ENCODE measurements at places on chromosomes 3 and 15.
A peak's percentile ranks its signal among the peaks of the same experiment; 100 is the strongest.

DNA sequence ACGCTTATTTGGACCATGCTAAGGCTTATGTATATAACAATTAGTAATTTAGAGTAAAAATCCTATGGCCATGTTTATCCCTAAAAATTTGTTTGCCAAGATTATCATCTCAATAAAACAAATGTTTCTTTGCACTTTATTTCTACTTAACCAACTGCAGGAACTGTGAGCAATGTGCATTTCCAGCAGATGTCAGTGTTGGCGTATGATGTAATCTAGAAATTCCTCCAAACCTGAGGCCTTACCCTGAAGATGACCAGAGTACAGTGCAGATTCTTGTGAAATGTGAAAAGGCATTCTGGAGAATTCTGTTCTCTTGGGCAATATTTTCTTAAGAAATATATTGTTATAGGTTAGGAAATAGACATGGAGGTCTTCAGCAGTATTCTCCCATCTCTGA is 205.9 kb downstream of the MBNL1 start:
- peak; percentile 29 for DNase-seq

GRCh38 chr15:28122038-28122949 is 23.2 kb upstream of the OCA2 start:
- no peak for DNase-seq

DNA sequence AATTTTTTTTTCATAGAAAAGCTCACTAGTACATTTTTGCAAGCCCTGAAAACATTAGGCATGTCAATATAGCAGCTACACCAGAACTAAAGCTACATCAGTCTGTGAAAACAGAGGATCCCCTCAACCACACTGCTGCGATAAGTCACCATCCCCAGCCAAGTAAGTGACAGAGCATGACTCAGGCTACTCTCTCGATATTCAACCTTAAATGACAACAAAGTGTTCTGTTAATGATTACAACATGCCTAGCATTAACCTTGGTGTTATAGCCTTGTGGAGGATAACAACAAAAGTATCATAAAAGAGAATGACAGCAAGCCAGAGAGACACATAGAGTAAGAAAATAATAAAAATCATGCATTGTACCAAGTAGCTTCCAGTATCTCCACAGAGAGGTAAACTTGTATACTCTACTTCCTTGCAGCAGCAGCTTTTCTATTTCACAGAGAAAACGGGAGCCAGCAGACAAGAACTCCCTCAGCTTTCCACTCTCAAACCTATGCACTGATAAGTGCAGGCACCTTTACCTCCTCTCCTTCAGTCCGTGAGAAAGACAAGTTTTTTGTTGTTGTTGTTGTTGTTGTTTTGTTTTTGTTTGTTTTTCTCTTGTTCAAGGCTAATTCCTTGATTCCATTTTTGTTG is 76.6 kb downstream of the GBE1 start:
- DNase-seq, result no peak

DNA sequence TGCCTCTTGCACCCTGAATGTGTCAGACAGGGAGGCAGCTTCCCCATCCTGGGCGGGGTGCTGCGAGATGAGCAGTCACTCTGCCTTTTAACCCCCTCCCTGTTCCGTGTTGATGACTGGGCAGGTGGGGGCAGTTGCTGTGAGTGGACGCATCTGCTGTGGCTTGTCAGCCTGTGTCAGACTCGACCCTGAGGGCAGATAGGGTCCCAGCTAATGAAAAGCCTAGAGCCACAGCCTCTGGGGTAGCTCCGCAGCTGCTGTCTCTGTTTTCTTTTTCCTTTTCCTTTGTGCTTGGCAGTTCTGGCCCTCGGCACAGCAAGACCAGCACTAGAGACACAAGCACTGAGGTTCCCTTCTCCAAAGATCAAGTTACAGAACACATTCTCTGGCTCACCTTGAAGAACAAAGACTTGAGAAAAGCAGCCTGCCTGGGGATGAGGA is 43.0 kb upstream of the GLCE start:
- DNase-seq, result no peak

- no peak for DNase-seq
Measured at GRCh38 chr3:144429719-144430121, 458.1 kb downstream of the DIPK2A start.

GRCh38 chr15:55194256-55194655 is 2.5 kb downstream of the RSL24D1 start:
- DNase-seq, result no peak

DNA sequence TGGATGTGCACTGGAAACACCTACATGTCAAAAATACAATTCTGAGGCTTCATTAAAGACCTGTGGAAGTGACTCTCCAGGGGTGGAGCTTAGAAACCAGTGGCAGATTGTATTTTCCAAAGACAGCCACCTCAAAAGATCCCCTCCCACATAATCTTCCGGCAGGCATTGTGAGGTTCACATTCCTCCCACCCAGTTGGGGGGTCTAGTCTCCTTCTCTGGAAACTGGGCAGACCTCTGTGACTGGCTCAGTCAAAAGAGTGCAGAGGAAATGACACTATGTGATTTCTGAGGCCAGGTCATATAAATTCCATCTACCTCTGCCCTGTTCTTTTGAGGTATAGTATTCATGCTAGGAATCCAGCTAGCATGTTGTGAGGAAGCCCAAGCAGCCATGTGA is 1.9 kb upstream of the CFAP92 start:
- DNase-seq, result no peak

DNA sequence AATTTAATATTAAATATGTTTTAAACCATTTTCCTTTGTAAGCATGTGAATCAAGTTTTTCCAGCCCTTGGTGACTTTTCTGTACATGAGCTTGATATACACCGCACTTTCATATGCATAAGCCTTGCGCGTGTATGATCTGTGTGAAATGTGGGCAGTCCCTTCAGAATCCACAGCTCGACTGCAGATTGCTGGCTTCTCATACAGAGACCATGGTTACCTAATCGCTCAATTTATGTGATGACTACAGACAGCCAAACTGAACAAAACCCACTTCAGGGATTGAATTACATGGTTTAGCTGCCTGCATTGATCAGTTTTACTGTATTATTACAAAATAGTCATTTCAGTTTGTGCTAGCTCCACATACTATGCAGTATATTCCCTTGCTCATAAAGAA is 212.3 kb upstream of the NECTIN3 start:
- no peak for DNase-seq

DNA sequence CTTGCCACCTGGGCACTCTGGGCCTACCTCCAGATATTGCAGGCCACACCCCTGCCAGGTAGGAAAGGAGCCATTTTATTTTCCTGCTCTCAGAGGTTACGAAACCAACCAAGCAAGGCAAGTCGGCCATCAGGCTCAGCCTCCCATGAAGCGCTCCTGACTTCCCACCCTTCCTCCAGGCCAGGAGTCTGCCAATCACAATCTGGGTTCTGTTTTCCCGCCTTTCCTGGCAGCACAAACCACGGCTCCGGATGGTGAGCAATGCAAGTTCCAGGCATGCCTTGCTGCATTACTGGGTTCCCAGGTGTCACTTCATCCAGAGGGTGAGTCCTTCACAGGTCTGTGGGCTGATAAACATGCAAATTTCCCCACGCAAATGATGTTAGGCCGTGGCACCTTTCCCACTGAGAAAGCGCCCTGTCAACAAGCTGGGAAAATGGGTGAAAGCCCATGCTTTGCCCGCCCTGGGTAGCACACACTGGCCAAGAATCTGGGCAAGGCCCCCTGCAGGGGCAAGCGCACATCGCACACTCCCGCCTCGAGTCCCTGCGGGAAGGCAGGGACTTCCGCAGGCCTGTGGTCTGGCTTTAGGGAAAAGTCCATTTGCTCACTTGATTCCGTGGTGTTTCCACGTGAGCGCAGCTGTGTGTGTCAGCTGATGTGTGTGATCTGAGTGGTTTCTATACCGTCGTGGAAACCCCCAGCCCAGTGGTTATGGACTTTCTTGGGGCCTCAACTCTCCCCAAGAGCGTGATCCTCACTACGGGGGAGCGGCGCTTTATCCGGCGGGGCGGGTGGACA is 61.6 kb upstream of the RYK start:
- DNase-seq, result no peak

DNA sequence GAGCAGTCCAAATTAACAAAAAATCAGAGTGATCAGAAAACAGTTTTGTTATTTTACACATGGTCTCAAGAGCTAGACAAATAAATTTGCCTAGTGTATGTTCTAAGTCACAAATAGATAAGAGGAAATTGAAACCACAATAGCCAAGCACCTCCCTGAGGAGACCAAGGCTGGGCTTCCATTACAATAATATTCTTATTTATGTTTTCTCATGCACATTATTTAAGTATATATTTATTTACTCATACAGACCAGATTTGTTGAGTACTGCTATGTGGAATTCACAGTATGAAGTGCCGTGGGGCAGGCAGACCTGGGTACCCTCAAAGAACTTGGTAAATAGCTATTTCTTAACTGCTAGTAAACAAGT is 242.3 kb upstream of the ICE2 start:
- DNase-seq, result no peak

GRCh38 chr15:74269362-74270035 is 33.4 kb downstream of the CCDC33 start:
- no peak for DNase-seq

DNA sequence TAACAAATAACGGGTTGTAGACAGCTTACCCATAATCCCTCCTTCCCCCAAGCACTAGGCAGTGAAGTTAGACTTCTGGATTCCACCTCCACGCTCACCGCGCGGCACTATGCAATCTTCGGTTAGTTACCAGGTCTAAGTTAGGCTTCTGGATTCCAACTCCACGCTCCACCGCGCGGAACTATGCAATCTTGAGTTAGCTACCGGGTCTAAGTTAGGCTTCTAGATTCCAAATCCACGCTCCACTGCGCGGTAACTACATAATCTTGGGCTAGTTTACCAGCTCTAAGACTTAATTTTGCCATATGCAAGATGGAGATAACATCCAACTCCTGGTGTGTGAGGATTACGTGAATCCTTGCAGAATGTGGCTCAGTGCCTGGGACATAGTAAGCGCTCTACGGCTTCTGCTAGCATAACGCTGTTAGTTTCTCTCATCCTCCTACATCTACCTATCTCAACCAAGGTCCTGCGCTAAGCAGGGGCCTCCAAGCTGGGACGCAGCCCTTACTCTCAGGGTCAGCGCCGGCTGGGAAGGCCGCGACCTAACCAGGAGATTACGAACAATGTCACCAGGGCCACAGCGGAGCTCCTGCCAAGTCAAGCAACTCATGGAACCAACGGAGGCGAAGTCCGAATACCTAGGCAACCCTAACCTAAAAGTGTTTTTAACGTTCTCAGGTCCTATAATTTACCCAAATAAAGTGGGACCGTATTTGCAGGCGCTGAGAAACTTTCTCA is 497 bp upstream of the RPLP1 start:
- DNase-seq, result no peak

- DNase-seq, result peak; percentile 32
Measured at GRCh38 chr3:172550347-172550943, 27.2 kb upstream of the TNFSF10 start.

DNA sequence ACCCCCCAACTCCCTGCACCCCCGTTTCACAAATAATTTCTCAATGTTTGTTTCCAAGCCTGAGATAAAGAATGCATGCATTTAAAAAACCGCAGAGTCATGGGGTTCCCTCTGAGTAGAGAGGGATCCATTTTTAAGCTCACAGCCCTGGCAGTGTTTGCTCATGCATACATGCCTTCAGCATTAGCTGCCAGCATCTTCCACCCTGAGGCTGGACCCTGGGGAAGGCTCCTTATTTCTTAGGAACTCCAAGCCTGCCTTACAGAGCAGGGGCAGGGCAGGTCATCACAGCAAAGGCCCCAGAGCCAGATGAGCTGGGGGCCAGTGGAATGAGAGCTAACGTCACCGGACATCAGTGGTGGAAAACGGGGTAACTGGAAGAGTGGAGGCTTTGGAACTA is 31.3 kb downstream of the TLE3 start:
- DNase-seq, result no peak

GRCh38 chr15:79283252-79284048 is 928 bp downstream of the ANKRD34C start:
- no peak for DNase-seq

DNA sequence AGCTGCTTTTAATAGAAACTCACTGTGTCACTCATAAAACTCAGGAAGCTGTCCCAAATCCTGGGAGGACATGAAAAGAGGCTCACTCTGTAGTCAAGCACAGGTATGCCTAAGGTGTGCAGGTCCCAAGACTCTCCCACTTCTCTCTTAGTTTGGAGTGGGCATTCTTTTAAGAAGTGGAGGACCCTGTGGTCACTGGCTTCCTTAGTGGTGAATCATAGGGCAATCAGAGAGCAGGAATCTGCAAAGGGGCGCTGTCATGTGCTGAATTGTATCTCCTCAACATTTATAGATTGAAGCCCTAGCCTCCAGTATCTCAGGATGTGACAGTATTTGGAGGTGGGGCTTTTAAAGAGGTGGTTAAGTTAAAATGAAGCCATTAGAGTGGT is 47.2 kb upstream of the ZBTB38 start:
- no peak for DNase-seq

GRCh38 chr3:120554812-120555606 is 41.1 kb upstream of the NDUFB4 start:
- DNase-seq, result no peak

DNA sequence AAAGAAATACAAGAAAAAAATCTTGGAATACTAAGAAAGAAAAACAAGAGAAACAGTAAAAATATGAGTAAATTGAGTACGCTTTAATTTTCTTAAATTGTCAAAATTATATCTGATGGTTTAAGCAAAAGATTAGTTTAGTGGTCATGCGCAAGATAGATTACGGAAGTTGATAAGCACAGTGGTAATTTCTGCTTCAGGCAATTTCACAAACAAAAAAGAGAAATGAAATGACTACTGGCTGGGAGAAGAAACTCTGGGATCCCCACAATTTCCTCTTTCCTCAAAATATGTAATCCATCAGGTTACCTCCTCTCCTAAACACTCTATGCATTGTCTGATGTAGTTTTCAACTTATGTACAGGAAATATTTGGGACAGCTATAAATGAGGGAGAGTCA is 9.0 kb downstream of the MYD88 start:
- DNase-seq, result no peak

DNA sequence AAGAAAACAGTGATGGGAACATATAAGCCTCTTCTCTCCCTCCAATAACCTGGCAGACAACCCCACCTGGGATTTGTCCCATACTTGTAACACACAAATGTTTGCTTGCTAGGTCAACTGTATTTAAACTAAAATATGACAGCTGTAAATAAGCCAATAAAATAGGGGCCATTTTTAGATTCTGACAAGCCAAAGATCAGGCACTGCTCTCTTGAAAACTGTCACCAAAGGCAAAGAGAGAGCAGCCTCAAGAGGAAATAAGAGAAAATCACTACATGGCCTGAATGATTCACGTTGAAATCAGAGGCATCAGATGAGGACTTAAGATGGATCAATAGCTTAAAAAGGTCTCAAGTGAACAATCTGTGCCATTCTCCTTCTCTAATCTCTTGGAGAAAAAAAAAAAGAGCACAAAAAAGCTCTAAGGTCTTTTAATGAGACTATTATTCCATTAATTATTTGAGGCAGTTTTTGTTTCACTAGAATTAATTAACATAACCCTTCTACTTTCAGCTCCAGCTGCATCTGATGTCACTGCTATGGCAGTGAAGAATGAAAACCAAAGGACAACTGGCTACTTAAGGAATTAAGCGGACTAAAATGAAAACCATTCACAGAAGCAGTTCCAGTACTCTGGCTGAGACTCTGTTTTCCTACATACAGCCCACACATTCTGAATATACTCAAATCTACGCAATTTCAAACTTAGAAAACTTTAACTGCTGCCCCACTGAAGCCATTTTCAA is 19.0 kb downstream of the MYO5A start:
- DNase-seq, result no peak

Measured in AG09319 (cell line).